Left kidney (tissue), 8 donors: ENCODE measurements at places on chromosomes 2 and 18.

GRCh38 chr2:30216157-30216556 lies 15.2 kb upstream of the LBH start:
- no peak for DNase-seq

DNA sequence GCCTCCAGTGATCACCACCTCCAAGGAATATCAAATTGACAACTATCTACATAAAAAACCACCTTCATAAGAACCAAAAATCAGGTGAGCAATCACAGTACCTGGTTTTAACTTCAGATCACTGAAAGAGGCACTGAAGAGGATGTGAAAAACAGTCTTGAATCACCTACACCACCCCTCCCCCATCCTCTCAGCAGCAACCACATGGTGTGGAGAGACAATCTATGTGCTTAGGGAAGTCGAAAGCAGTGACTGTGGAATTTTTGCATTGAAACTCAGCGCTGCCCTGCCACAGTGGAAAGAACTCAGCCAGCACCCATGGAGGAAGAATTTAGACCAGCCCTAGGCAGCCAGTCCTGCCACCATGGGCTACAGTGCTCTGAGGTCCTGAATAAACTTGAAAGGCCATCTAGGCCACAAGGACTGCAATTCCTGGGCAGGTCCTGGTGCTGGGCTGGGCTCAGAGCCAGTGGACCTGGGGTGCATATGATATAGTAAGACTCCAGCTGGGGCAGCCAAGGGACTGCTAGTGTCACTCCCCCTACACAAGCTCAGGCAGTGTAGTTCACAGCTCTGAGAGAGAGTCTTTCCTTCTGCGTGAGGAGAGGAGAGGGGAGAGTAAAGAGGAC lies 75.6 kb downstream of the ATL2 start:
- no peak for DNase-seq

DNA sequence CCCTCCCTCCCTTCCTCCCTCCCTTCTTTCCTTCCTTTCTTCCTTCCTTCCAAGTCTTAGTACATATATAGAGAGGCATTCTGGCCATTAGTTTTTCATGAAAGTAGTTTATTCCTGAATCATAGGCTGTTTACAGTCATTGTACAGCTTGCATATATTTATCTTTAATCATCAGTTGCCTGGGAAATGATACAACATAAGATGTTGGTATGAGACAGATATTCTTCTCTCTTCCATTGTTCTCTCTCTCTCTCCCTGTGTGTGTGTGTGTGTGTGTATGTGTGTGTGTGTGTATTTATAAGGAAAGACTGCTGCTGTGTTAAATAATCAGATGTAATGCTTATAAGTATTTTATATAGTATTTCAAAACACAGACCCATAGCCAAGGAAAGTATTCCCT lies 289.8 kb upstream of the UBE2E3 start:
- no peak for DNase-seq

- no peak for DNase-seq
Measured at GRCh38 chr18:36451454-36452251, 154.1 kb downstream of the FHOD3 start.

GRCh38 chr18:48913775-48914174 lies 37.0 kb downstream of the SMAD7 start:
- no peak for DNase-seq

- DNase-seq: no peak
Measured at GRCh38 chr2:214904176-214904575, 94.7 kb upstream of the BARD1 start.

DNA sequence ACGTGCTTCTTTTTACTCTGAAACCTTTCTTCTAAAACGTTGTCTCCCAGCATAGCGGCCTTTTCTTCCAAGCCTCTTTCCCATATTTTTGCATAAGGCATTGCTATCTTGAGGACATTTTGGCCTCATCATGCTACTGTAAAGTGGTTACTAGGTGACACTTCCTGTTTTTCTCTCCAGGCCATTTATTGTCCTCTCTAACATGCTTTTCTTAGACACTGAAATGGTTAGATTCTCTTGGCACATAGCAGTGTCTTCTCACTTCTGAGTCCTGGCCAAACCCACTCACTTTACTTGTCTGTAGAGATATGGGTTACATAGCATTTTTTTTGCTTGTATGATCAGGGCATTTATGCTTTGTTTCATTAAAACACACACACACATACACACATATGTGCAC lies 50.1 kb upstream of the KCNH7 start:
- no peak for DNase-seq

DNA sequence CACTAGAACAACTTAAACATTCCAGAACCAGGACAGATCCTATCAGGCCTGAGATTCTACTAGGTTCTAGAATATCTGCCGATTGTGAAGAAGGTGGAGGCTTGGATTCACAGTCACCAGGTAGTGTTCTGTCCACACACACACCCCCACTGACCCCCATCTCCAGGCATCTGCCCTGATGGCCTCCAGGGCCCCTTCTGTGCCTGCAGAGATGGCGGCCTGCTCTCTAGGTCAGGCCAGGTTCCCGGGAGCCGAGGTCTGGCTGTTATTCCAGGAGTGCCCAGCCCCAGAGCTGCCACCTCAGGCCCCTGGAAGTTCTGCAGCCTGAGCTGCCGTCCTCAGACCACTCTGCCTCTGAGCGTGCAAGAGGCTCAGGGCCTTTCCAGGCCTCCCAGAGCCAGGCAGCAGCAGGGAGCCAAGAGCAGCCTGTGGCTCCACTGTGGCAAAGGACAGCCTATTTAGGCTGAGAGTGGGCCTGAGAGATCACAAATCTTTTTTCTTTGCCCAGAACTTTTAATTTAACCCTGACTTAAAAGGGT lies 96.2 kb upstream of the ASAP2 start:
- no peak for DNase-seq

DNA sequence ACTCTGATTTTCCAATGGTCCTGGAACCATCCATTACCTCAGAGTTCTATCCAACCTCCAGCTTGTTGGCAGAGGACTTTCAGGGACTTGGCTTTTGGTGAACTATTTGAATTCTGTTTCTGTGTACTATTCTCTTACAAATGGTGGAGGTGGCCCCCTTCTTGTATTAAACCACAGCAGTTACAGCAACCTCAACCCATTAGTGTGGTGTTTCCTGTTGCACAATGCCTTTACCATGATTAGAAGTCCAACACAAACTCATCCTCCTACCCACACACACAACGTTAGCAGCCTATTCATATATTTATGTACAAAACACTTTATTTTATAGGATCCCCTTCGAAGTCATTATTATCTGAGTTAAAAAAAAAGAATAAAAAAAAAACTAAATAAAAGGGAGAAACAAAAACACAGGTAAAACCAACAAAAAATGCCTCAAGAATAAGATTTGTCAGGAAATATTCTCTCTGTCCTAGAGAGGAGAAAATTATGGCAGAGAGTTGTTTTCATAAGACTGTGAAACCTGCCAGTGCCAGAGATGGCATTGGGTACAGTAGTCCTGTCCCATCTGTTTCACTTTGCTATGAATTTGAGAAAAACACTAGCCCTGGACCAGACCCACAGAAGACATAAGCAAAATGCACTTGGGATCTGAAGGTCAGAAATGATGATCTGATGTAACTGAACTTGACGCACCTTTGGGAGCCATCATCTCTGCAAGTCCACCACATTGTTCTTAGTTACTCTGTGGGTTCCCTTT lies 1896.0 kb upstream of the PIK3C3 start:
- no peak for DNase-seq

DNA sequence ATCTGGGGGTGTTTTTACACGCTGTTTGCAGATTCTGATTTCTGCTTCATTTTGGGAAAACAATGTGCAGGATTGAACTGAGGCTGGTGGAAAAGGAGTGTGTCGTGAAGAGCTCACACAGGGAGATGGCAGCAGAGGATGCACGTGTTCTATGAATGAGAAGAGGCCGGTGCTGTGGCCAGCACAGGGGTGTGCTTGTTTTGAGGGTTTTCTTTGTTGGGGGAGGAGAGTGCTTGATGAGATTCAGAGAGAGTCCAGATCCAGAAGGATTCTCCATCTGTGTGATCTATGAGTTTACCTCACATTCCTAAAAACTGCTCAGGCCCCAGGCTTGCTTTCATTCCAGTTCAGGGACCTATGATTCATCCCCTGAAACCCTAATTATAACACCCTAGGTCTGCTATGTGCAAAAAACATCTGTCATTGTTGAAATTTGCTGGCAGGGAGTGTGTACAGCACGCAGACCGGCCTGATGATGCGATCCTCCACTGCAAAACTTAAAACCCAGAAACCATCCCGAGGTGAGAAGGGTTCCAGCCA lies 12.1 kb downstream of the TGFA start:
- DNase-seq: no peak

DNA sequence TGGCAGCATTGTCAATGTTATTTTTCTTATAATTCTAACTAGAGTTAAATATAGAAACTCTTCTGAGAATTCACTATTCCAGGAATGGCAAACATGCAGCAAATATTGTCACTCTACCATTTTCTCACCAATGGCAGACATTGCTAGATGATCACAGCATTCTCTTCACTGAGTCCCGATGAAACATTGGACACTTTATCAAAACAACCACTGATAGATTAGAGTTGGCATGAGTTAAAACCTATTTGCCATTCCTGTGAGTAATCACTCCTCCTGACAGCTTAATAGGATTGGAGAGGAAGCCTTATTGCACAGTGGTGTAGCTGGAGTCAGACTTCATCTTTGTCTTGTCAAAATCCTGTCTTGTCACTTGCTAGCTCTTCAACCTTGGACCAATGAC lies 163.9 kb upstream of the THUMPD2 start:
- DNase-seq: no peak

GRCh38 chr2:206832873-206833272 lies 67.5 kb downstream of the FASTKD2 start:
- DNase-seq: no peak

- DNase-seq: no peak
Measured at GRCh38 chr2:176388861-176389260, 119.6 kb downstream of the MTX2 start.

GRCh38 chr2:98921062-98921461 lies 15.0 kb downstream of the CRACDL start:
- DNase-seq: no peak

- DNase-seq: no peak
Measured at GRCh38 chr2:28168376-28168775, 224.3 kb upstream of the FOSL2 start.

- no peak for DNase-seq
Measured at GRCh38 chr2:70505613-70506391, 47.8 kb downstream of the TGFA start.

- no peak for DNase-seq
Measured at GRCh38 chr18:56831988-56832387, 180.8 kb downstream of the WDR7 start.
